ENCODE measurements at places on chromosomes 5 and 9.

- DNase-seq: no peak
These were observed 141.3 kb downstream of the SREK1 start for GRCh38 chr5:66285343-66285922.

DNA sequence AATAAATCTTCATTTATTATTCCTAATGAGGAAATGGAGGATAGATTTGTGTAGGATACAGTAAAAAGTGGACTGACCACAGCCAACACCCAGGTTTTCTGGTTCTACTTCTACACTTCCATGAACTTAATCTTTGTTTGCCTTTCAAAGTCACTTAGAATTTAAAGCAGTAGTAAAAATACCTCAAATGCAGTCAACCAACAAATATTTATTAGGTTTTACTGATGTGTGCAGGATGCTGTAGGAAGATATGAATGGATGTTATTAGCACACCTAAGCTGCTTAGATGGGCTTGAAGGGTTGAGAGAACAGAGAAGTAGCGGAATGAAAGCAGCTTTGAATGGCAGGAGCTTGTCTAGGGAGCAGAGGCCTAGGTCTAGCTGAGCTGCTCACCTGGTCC, 201.1 kb downstream of the PALM2AKAP2 start:
- DNase-seq: no peak

- no peak for DNase-seq
These were observed 21.9 kb upstream of the ZNF622 start for GRCh38 chr5:16487456-16487855.

DNA sequence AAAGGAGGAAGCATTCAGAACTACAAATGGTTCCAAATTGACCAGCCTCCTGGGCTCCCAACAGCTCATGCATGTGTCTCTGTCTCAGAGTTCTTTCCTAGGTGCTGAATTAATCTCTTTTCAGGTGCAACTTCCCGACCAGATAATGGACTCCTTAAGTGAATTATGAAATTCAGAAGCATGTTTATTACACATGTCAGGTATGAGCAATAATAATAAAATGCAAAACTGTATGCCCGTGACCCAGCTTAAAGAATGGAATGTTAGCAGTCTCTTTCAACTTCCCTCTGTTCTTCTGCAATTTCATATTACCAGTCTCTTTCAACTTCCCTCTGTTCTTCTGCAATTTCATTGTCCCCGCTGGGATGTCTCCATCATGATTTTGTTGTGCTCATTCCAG, 60.4 kb downstream of the FBXL7 start:
- DNase-seq: no peak

- no peak for DNase-seq
These were observed 37.3 kb downstream of the SPIN1 start for GRCh38 chr9:88425538-88425950.

GRCh38 chr5:7629561-7629960, 221.4 kb downstream of the CFAP90 start:
- peak; percentile 87 for DNase-seq

- no peak for DNase-seq
These were observed 117.7 kb upstream of the ALDH1B1 start for GRCh38 chr9:38274800-38275199.

DNA sequence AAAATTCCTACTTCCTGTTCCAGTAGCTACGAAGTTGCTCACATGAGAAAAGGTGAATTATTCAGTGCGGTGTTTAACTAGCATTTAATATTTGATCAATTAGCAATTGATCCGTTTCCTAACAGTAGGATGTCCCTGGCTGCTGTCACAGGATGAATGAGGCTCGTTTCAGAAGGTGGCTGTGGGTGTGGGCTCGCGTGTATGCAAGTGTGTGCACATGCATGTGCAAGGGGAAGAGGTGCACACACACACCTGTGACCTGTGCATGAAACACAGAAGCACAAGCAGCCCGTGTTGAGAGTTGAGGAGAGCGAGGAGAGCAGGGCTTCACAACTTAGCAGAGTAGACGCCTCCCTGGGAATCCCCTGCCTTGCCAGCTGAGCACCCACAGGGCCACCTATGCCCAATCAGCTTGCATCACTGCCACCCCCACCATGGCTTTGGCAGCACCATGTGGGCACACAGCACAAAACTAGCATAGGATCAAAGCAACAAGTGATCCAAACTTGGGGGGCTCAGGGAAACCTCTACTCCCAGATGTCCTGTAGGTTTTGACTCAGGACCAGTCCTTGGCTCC, 107.2 kb downstream of the C5orf15 start:
- no peak for DNase-seq

GRCh38 chr5:28927559-28928326, 1889.4 kb upstream of the CDH9 start:
- DNase-seq: no peak

DNA sequence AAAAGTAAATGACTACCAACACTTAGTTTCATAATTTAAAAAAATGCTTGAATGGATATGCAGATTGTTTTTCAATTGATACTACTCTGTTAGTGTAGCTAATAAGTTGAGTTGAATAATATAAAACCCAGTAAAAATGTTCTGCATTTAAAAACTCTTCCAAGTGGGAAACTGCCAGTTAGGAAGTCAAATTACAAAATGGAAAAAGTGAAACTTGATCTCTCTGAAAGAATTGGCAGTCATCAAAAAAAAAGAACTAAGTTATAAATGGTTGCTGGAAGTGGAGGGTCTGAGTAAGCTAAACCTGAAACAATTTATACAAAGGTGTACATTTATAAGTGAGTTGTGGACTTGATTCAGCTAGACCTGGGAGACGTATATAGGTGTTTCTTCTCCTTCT, 52.4 kb downstream of the VCAN start:
- no peak for DNase-seq

DNA sequence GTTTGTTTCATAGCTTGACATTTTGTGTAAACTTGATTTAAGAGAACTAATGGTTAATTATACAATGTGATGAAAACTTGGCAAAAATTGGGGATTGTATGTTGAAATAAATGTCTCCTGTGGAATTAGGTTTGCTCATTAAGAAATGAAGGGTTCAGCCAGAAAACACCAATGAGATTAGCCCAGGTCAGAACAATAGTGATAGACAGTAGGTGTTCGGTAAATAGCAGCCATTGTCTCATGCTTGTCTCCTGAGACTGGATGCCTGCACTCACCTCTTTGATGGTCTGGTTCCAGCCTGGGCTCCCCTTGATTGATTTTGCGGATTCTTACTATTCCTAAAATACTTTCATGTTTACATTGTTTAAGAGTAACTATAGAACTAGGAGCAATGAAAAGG, 135.5 kb downstream of the FBN2 start:
- no peak for DNase-seq

DNA sequence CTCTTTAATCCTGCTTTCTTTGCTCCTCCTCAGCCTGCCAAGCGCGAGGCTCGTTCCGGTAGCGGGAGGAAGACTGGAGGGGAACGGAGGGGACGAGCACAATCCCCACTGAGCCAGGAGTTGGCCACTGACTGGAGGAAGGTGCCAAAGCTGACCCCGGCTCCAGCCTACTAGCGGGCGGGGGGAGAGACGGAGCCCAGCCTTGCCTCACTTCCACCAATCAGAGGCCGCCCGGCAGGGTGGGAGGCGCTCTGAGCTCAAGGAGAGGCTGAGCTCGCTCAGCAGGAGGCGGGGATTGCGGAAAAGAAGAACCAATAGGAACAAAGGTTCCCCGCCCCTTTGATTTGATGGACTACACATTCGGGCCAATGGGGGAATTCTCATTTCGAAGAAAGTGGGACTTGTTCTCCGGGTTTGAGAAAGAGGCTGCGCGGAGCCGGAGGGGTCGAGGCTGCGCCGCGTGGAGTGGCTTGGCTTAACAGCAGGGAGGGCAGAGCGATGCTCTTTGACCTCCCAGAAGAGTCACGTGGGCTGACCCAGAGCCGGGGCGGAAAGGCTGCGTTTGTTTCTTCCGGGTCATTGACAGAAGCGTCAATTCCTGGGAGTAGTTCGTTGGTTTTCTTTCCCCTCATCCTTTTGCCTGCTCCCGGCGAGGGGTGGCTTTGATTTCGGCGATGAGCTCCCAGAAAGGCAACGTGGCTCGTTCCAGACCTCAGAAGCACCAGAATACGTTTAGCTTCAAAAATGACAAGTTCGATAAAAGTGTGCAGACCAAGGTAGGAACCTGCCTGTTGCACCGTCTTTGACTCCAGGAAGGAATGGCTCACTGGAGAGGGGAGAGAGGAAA, at the start of the genes ABHD17B and C9orf85:
Gene ABHD17B, minus strand, starts transcription at position 133 of the 847 bp plus-strand sequence. CDS start 36,113 bp downstream, outside the sequence.
Gene C9orf85, plus strand, starts transcription at position 579 of the 847 bp plus-strand sequence. Its CDS starts 96 bp downstream, at position 675.
- peak; percentile 99 for DNase-seq

DNA sequence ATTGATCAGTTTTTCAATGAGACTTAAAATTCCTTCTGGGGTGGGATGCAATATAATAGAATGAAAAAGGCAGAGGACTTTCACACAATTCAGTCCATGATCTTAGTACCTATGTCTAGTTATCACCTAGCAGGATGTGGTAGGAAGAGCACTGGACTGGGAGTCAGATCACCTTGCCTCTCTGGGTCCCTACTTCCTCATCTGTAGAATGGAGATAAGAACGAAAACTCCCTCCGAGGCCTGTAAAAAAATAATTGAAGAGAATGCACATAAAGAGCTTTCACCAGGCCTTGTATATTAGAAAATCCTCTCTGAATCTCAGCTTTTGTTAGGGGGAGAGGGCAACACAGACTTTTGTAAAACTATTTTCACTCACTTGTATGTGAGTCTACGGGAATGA, 681 bp upstream of the TMEFF1 start:
- no peak for DNase-seq

DNA sequence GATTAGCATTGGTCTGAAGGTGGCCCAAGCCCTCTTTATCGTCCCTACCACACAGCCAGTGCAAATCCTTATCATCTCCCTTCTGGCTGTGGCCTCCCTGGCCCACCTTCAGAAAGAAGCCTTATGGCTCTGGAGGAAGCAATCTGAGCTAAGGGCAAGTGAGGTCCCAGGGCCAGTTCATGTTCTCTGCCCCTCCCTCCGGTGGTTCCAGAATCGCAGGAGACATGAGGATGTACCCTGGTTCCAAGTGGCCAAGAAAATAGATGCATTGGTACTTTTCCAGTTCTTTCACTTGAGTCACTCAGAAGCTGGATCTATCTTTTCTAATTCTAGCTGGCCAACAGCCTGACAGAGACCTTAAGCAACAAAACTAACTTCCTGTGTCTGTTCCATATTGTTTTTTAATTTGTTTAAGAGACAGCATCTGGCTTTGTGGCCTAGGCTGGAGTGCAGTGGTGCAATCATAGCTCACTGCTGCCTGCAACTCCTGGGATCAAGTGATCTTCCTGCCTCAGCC, 60.7 kb downstream of the LHFPL2 start:
- DNase-seq: no peak

- DNase-seq: no peak
These were observed 130.6 kb downstream of the DTWD2 start for GRCh38 chr5:118857700-118858099.

DNA sequence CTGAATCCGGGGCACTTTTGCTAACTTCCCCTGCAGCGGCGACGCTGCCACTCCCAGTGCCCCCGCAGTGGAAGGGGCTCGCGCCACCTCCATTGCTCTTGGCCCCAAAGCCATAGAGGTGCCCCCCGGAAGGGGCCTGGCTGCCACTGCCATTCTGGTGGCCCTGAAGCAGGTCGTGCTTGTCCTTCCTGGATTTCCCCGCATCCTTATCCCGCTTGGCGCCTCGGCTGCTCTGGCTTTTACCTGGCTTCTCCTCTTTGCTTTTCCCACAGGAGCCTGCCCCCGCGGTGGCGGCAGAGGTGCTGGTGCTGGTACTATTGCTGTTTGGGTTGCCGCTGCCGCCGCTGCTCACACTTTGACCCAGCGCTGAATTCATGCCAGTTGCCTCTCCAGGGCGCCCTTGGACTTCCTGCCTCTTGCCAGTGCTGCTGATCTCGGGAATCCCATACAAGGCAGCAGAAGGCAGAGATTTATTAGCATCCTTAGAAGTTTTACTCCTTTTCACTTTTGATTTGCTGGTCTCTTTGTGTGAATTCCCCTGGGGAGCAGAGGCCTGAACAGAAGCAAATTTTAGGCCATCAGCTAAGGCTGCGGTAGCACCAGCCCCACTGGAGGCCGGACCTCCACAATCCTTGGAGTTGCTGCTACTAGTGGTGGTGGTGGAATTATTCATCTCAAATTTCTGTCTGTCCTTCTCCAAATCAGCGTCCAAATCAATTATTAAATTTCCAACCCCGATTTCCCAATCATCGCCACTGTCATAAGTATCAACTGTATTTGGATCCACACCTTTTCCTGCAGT, 2.1 kb downstream of the ZNF608 start:
- no peak for DNase-seq

GRCh38 chr9:38215465-38215864, 146.4 kb upstream of the SHB start:
- no peak for DNase-seq

GRCh38 chr9:107862323-107862722, 372.8 kb upstream of the KLF4 start:
- no peak for DNase-seq

GRCh38 chr9:93657331-93658111, 81.1 kb downstream of the PHF2 start:
- no peak for DNase-seq

DNA sequence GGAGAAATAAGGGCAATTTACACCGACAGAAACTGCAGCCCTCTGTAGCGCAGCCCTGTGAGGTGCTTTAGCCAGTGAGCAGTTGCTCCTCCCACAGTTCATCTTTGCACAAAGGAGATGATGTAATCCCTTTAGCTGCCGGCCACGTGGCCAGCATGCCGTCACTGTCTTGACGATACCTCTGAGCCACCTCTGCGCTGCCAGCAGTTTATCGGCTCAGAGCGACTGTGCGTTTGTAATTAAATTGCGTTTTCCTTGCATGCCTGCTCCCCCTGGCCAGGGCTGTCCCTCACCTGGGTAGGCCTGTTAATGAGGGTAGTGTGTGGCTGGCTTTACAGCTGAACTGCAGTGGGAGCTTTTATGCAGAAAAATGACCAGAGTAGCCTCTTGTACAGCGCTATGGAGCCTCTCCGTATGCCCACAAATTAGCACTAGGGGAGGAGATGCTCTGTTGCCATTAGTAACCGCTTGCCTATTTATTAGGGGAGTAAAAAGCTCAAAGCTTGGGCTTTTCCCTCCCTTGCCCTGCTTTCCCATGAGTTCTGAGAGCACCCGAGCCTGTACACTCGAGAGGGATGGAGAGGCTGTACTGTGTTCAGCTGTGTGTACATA, 107.0 kb downstream of the TRIO start:
- peak; percentile 87 for DNase-seq

DNA sequence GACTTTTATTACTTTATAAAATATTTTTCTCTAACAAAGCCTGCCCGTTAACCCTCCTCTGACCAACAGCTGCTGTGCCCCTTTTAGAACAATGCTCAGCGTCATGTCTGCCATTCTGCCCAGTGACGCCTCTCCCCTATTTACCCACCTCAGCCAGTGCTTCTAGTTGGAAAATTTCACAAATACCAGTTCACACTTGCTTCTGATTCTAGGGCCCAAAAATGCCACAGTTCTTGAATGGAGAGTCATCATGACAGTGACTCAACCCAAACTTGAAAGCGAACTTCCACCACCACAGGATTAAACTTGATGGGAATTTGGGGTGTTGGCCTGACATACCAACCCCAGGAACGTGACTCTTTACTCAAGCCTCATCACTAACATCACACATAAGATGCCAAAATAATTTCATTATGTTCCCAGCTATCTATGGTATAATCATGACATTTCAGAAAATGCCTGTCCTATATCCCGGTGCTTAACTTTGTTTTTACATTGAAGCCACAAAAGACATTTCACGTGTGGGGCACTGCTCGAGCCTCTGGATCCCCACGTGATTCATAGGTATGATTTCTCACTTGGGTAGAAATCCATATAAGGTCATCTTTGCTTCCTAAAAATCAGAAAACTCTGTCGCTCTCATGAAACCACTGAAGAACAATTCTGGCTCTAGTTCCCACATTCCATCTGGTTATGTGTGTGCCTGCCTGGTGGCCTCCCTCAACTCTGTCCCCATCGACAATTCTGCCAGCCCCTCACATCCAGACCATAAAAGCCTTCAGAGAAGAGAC, 220.9 kb downstream of the ACTL7B start:
- DNase-seq: no peak

All from DMS153 (cell line).